ENCODE measurements at places on chromosomes 7 and 10.

DNA sequence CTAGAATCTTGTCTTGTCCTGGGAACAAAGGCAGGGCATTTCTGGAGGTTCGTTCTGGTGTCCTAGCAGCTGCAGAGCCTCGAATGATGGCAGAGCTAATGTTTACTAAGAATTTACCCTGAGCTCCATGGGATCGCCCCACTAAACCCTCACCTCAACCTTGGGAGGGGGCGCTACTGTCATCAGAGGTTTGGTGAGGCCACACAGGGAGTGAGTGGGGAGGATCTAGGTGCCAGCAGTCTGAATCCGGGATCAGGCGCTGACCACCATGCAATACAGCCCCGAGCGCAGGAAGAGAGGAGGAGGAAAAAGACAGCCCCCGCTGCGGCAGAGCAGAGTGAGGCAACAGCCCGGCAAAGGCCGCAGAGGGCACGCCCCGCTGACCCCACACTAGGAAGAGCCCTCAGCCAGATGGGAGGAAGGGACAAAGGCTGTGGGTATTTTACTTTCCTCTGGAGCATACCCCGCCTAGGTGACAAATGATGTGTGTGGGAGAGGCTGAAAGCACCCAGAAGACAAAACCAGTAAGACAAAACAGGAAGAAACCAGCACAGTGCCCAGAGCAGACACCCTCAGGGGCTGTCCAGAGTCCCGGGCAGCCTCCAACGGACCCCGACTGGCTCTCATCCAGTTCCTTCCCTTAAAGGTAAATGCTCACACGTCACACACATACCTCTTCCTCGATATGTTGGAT lies 103.5 kb downstream of the FAM53B start:
- no peak for DNase-seq

DNA sequence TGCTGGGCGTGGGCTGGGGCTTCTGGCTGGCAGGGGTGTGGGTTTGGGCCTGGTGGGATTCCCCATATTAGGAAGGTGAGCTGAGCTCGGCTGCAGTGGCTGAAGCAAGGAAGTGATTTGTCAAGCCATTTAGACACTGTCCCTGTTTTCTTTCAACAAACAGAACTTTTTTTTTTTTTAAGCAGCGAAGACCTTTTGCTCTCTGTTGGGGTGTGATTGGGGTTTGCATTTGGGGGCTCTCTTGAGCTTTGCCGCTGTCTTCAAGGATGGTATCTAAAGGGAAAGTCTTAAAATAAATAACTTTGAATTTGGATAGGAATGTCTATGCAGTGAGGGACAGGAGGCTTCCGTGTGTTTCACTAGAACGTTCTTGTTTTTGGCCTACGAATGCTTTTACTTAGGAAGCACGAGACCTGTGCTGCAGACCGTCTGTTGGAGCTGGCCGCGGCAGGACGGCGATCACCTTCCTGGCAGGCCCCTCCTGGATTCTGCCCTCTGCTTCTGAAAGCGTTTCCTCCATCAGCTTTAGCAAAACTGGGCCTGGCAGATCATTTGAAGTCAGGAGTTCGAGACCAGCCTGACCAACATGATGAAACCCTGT lies 43.9 kb downstream of the FOXK1 start:
- no peak for DNase-seq

- DNase-seq: no peak
Observed at GRCh38 chr10:571688-572451, 117.6 kb downstream of the DIP2C start.

DNA sequence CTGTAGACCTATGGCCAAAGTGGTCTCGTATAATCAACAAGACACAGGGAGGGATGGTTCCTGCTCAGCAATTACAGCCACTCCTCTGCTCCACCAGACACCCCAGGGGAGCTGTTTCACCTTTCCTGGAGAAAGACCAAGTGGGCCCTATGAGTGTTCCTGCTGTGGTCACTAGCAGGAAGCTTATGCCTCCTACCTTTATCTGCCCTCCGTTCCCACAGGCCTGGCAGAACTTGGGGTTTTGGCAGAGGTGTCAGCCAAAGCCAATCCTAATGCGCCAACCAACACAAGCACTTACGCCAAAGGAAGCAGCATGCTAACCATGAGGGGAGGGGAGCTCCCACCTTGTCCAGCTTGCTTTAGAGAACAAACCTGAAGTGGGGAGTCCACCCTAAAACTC lies 31.2 kb downstream of the XPNPEP1 start:
- DNase-seq: no peak

DNA sequence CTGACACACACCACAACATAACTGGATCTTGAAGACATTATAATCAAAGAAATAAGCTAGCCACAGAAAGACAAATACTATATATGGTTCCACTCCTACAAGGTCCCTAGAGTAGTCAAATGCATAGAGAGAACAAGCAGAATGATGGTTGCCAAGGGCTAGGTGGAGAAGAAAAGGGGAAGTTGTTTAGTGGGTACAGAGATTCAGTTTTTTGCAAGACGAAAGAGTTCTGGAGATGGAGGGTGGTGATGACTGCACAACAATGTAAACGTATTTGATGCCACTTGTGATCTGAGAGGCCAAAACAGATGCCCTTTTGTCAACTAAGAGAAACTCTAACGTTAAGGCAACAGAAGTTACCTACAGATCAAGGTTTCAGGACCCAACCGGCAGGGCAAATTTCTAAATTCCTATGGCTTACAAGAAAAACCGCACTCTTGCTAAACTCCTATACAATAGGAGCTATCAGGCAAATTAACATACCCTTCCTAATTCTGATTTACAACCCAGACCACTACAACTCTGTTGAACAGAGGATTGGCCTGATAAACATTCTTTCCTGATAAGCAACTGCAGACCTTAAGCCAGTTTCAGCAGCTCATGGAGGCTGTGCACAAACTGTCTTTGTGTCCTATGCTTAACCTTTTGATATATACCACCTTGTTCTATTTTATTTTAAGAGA lies 69.0 kb downstream of the FAM107B start:
- no peak for DNase-seq

- DNase-seq: peak; percentile 88
Observed at GRCh38 chr7:1516586-1517251, 12.5 kb upstream of the INTS1 start.

- DNase-seq: no peak
Observed at GRCh38 chr7:117205873-117206272, 117.0 kb downstream of the WNT2 start.

DNA sequence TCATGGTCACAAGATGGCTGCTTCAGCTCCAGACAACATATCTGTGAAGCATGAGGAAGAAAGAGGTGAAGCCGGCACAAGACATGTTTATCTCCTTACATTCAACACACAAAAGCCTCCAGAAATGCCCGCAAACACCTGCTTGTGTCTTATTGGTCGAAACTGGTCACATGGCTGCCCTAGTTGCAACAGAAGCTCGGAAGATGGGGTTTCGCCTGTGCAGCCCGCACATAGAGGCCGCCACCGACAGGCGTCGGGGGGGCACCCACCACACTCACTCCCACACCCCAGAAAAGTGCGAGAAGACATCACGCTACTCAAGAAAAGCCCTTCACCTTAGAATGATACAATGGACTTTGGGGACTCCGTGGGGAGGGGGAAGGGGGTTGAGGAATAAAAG lies 63.0 kb upstream of the MGMT start:
- DNase-seq: no peak

DNA sequence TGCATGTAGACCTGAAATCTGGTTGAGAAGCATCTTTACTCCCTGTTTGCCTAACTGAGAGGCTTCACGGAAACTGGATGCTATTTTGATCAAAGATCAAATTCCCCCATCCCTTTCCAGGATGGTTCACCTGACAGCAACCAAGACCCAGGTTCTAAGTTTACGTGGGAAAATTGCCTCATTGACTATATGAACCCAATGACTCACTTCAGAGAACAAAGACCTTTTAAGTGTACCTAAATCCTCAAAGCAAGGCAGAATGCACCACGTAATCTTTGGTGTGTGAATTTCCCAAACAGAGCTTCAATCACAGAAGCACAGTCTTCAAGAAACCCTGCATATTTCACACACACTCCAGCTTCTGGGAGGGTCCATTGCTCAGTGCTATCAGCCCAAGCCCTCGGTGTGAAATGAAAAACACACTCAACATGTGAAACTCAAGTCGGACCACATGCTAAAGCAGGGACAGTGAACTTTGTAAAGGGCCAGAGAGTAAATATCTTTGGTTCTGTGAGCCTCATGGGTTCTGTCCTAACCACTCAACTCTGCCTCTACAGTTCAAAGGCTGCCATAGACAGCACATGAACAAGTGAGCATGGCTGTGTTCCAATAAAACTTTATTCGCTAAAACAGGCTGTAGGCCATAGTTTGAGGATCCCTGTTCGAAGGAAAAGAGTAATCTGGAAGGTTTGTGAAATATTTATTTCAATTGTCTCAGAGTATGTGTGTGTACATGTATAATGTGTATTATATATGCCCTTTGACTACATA lies 275.6 kb upstream of the FOXK1 start:
- DNase-seq: no peak

Data from Caki2 (cell line).